ENCODE measurements at places on chromosomes 12 and 14.

GRCh38 chr12:57993834-57994233, 52.5 kb downstream of the ATP23 start:
- DNase-seq = no peak

- DNase-seq = no peak
Observed at GRCh38 chr14:61591862-61592261, 103.5 kb upstream of the HIF1A start.

GRCh38 chr12:69351462-69352236, 3.5 kb downstream of the LYZ start:
- DNase-seq = no peak

GRCh38 chr14:58751788-58752187, 114.0 kb downstream of the DACT1 start:
- DNase-seq = no peak

DNA sequence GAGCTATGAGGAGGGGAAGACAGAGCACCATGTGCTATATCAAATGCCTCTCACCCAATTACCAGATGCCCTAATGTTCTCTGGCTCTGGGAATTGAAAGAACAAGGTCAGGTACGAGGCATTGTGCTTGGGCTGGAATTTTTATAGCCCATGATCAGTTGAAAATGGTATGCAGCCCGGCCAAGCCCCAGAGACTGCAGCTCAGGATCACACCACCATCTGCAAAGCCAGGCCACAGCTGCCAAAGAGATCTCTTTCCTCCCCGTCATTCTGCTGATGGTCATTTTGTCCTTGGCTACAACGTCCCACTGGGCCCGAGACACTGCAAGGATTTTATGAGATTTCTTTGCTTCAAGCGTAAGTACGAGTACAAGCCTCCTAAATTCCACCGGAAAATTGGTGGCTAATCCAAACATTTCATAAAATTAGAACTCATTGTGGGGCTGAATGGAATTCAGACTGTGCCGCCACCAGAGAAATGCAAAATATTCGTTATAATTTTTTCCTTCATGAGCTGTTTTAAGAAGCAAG, 15.1 kb downstream of the NUAK1 start:
- peak; percentile 96 for DNase-seq

- DNase-seq = no peak
Observed at GRCh38 chr14:56094076-56094475, 24.1 kb upstream of the PELI2 start.

DNA sequence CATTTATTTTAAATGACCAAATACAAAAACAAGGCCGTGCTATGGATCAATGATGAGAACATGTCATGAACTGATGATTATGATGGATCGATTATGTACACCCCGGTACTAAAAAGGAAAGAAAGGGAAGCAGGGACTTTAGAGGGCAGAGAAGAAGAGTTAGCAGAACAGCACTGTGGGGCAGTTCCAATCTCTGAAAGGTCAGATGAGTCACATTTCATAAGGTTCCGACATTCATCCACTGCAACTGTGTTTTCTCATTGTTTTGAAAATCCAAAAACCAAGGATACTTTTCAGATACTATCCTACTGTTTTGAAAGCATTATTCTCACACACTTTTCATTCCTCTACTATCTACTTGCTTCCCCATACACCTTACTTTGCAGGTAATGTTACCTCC, 169.3 kb downstream of the STXBP6 start:
- DNase-seq = no peak

DNA sequence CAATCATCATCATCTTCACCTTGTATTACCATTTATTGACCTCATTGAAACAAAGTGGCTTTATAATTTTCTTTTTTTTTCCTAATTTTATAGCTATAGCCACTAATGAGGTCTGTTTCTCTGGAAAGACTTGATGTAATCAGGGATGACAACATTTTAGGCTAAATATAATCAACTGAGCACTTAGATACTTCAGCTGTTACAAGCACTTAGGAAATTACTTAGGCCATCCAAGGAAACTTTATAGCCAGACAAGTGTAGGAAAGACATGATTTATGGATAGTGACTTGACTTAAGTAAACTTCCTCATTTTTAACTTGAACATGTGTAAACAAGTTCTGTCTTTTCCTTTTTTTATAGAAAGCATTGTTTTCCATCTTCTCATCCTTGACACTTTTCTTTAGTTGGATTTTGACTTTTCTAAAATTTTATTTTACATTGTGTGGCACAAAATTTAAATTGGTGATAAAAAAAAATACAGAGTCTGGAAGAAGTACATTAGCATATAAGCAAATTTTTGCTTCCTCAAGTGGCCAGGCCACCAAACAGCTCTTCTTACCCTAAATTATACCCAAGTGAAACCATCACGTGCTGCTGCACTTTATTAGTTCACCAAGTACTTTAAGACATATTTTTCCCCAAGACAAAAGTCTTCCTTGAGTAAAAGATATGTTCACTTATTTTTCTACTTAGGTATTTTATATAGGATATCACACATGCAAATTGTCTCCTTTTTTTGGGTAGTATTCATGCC, 15.1 kb downstream of the CPNE8 start:
- no peak for DNase-seq

DNA sequence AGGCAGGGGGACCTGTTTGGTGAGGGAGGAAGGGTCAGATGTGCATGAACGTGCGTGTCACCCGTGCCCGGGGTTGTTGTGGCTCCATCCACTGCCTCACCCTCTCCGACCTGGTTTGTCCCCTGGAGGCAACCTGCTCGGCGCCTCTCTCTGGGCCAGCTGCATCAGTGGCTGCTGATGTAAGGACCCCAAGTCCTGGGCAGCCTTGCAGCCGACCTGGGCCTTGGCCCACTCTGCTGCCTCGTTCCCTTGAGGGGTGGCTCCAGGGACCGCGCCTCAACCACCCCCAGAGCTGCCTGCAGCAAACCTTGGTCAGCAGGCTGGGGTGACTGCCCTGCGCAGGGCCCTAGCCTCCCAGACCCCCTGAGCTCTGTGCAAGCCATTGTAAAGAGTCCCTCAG, 351.7 kb downstream of the TMEM121 start:
- no peak for DNase-seq

GRCh38 chr12:7433276-7433822, 10.6 kb downstream of the CD163L1 start:
- DNase-seq = peak; percentile 39

GRCh38 chr12:65876898-65877721, 52.8 kb downstream of the HMGA2 start:
- DNase-seq = no peak

- peak; percentile 35 for DNase-seq
Observed at GRCh38 chr12:112937741-112938719, at the start of gene OAS3. OAS3 (plus strand) TSS chr12:112938474; CDS start chr12:112938531, 57 bp downstream.

DNA sequence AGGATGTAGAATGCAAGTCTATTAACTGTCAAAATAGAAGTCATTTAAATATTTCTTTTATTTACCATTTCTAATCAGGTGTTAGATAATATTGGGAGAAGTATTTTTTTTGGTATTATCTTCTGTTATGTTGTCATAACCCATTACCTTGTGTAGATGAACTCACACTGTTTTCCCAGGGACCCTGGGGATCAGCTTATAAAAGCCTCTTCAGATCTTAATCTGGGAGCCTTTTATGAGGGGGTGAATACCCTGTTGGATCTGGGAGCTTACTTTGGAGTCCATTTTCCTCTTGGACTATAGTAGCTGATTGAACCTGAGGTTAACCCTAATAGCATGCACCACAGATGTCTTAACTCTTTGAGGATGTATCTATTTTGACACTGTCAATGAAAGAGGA, 176.3 kb upstream of the ATP2B1 start:
- no peak for DNase-seq

DNA sequence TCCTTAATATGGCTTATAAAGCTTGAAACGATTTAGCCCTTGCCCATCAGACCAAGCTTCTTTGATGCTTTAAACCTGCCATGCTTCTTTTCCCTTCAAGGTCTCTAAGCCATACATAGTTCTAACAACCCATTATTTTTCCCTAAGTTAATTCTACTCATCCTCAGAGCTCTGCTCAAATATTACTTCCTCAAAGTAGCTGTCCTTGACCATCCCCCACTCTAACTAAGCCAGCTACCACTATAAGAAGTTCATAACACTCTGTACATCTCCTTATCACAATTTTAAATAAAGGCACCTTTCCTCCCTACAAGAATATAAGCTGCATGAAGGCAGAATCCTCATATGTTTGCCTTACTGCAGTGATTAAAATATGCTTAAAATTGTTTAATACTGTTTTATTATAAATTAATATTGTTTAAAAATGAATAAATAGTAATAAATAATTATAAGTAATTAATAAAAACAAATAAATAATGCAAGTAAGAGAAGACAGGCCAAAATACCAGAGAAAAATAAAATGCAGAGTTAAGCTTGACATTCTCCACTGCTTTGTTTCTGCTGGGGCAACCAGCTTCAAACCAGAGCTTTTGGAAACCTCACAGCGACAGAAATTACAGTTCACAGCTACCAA, 76.8 kb downstream of the NUMB start:
- no peak for DNase-seq

GRCh38 chr12:109558374-109559199, 14.7 kb downstream of the MMAB start:
- DNase-seq = no peak

DNA sequence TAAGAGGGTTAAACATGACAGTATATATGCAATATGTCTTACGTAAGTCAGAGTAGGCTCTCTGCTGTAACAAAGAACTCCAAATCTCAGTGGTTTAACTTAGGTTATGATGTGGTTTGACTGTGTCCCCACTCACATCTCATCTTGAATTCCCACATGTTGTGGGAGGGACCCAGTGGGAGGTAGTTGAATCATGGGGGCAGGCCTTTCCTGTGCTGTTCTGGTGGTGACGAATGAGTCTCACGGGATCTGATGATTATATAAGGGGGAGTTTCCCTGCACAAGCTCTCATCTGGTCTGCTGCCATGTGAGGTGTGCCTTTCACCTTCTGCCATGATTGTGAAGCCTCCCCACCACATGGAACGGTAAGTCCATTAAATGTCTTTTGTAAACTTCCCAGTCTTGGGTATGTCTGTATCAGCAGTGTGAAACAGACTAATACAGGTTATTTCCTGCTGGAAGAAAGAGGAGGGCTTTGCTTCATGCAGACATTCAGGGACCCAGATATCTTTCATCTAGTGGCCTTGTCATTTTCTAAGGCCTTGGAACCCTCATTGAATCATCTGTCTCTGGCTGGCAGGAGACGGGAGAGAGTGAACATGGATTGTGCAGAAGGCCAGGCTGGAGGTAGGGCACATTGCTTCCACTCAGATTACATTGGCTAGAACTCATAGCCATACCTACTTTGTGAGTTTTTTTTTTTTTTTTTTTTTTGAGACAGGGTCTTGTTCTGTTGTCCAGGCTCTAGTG, 96.1 kb downstream of the CRADD start:
- no peak for DNase-seq

DNA sequence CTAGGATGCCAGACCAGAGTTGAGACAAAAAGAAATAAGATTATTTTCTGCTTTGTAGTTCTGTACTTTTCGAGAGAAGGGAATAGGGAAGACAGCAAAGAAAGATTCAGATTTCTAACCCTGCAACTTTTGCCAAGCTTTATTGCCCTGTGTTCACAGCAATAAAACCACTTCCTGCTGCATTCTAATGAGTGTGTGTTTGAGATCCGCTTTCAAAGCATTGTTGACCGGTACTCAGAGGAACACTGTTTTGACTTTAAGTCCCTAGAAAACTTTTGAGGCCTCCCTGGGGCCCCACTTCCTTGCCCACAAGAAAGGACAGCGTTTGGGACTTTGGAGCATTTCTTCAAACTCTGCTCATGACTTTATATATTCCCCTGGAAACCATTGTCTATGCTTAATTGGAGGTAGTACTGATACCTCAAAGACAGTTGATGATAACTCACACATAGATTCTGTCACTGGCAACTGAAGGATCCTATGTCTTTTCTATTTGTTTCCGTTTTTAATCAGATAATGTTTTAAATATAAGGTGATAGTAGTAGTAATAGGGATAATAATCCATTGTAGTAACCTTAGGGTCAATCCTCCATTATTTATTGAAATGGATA, 1.3 kb downstream of the RNASE6 start:
- no peak for DNase-seq

DNA sequence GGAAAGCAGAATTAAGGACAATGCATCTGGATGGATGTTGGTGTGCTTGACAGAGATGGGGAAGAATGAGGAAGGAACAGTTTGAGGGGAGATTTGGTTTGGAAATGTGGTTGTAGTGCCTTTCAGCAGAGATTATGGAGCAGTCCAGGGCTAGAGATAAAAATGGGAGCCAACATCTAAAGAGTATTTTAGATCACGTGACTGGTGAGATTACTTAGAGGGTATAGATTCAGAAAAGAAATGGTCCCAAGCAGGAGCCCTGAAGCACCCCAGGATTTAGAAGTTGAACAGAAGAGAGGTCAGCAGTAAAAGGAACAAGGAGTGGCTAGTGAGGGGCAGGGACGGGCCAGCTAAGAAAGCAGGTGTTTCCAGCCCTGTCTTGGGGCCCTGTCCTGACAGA, 29.6 kb downstream of the ZNF664 start:
- no peak for DNase-seq

DNA sequence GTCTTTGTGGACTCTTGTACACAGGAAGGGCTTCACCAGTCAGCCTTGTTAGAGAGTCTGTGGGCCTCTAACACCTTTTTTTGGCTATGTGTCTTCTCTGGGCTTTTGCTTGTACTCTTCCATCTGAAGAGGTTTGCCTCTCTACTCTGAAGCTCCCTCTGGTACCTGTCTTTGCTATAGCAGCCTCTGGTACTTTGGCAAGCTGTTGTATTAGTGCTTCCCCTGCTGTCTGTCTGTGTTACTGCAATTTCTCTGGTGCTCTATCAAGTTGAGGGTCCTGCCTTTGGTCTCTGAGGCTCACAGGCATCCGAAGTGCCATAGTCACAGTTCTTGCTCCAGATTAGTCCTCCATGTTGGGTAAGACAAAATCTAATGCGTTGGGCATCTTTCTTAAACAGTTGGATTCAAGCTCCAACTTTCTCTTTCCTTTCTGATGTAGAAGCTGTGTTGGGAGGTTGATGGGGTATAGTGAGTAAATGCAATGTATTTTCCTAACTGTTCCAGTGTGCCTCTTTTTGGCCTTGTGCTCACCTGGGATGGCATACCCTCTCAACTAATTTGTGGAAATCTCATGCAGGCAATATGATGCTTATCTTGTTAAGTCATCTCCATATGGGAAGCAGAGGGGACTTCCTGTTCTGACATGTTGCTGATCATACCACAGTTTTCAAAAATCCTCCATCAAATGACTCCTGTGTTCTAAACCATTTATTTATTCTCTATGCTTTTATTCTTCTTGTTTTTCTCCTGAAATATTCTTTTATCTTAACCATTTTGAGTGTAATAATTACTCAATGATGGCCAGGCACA, 88.8 kb downstream of the ATF7IP start:
- no peak for DNase-seq

DNA sequence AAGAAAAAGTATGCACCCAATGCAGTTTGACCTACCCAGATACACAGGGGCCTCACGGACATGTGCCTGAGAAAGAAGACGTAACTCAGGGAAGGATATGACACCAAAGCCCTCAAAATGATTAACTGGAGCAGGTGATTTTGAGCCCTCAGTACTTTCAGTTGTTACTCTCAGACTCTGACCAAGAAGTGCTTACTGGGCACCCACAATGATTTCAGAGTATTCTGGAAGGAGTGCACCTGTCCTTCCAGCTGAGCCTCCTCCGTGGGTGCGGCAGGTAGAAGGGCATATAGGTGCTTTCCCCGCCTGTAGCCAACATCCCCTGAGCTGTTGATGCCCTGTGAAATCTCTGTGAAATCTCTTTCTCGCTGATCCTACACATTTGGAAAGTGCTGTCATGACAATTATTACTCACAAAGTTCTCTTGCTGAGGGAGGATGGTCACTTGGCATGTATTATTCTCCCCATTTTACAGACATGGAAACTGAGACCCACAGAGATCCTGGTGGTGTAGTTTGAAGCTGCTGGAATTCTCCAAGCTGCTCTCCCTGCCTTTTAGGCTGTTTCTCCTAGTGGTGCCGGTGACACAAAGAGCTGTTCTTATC, 154.3 kb upstream of the CCND2 start:
- DNase-seq = no peak

Measured in GM04503 (cell line).